ENCODE measurements at places on chromosomes 16 and 17.

- H3K4me1 ChIP-seq = no peaks in the 10 kb centered on the region
- peak overlapping the region; percentile 15 for H3K4me3 ChIP-seq
- no peaks in the 10 kb centered on the region for H3K36me3 ChIP-seq
- H3K27ac ChIP-seq = no peak overlapping the region
Measured at GRCh38 chr17:79808763-79809529, 12.1 kb upstream of the CBX8 start.

- no peaks in the 10 kb centered on the region for H3K4me1 ChIP-seq
- no peak for DNase-seq
- H3K27ac ChIP-seq = no peak overlapping the region
- no peak overlapping the region for H3K4me3 ChIP-seq
- no peaks in the 10 kb centered on the region for H3K36me3 ChIP-seq
Measured at GRCh38 chr16:15835136-15835878, 21.5 kb downstream of the MYH11 start.

- no peaks in the 10 kb centered on the region for H3K27me3 ChIP-seq
- H3K4me1 ChIP-seq = peaks cover 4% of the 10 kb centered on the region
- peaks cover 47% of the 10 kb centered on the region for H3K36me3 ChIP-seq
Measured at GRCh38 chr17:37088913-37089312, 140.2 kb downstream of the AATF start.

GRCh38 chr17:80393961-80394360 lies 21.0 kb upstream of the ENDOV start:
- peaks cover 40% of the 10 kb centered on the region for H3K36me3 ChIP-seq
- H3K27ac ChIP-seq = no peak overlapping the region
- no peaks in the 10 kb centered on the region for H3K4me1 ChIP-seq
- no peaks in the 10 kb centered on the region for H3K27me3 ChIP-seq

DNA sequence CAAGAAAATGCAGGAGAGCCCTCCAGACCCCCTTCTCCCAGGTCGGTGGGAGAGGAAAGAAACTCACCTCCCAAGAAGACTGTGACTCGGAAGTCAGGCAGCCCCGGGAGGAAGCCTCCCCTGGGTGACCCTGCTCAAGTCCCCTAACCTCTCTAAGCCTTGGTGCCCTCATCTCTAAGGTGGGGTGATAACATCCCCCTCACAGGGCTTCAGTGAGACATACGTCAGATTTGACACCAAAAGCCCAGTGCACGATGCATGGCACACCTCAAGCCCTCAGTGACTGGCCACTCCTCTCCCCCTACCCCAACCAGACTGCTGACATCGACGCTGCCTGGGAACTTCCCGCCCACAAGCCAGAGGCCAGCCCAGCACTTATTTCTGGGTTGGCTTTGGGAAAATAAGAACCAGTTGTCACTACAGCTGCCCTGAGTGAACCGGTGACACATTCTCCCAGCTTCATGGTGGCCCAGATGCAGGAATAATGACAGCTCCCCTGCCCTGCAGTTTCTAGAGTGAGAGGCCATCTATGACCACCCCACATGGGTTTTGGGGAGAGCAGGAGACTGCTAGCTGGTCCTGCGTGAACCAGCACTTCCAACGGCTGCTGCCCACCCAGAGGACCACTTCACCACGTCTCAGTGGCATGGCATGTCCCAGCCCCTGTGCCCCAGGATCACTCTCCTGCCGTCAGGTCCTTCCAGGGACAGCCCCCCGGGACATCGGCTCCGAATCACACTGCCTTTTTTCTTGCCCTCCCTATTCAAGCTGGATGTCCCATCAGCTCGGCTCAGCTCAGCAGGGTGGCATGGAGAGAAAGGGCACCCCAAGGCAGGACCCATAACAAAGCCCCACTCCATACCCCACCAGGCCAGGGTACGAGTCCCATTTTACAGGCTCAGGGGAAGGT lies 9.5 kb downstream of the KNOP1 start:
- no peak for DNase-seq
- no peaks in the 10 kb centered on the region for H3K27me3 ChIP-seq
- H3K4me1 ChIP-seq = peaks cover 2% of the 10 kb centered on the region
- H3K36me3 ChIP-seq = peaks cover 92% of the 10 kb centered on the region
- H3K4me3 ChIP-seq = peak overlapping the region; percentile 49
- no peak overlapping the region for H3K27ac ChIP-seq

DNA sequence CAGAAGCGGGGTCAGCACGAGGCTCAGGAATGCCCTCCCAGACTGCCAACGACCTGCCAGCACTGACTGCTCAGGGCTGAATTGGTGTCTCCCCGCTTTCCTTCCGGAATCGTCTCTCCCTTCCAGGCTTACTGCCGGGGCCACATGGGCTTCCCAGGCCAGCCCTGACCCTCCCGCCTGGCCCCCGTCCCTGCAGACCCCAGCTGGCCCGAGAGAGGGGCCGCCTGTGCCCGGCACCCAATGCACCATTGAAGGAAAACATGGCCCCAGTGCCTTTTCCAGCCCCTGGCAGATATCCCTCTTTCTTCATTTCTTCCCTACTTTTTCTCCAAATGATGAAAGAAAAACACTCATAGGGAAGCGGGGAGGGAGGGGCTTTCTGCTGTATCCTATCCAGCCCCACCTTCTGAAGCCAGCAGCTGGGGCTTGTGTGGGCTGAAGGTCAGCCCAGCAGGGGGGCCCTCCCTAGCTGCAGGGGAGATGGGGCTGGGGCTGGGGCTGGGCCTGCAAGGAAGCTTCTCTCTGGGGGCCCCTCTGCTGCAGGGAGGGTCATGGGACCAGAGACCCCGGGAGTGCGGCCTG lies 25.9 kb downstream of the ZNF469 start:
- no peak for DNase-seq
- no peaks in the 10 kb centered on the region for H3K27me3 ChIP-seq
- H3K4me3 ChIP-seq = no peak overlapping the region

DNA sequence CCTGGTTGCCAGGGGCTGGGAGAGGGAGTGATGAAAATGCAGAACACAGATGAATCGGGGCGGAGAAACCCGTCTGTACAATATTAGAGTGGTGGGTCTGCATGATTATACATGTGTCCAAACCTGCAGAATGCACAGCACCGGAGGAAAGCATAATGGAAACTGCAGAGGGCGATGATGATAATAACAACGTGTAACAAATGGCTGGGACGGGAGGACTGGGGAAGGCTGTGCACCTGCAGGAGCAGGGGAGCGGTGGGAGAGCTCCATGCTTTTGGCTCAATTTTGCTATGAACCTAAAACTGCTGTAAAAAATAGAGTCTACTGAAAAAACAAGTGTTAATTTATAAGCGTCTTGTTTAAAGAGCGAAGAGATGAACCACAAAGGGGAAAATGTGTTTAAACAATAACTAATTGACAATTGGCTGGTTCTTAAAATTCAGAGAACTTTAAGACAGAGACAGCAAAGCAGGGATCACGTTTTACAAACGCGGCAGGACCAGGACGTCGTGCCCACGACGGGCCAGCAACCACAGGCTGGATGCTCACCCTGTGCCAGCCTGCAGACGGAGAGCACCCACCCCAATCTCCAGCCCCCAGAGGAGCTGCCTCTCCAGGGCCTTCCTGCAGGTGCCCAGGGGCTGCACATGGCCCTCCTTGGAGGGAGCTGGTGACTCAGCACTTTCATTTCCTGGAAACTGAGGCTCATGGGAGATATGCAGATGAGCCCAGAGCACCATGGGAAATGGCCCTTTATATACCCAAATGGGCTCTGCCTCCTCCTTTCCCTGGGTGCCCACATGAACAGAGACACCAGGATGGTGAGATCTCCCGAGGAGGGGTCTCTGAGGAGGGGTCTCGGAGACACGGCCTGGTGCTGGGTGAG lies at the start of gene TEX19:
Gene TEX19, plus strand, starts transcription at position 783 of the 886 bp plus-strand sequence. CDS start 2,904 bp downstream, outside the sequence.
- H3K27me3 ChIP-seq = no peaks in the 10 kb centered on the region
- H3K4me1 ChIP-seq = peaks cover 2% of the 10 kb centered on the region
- H3K4me3 ChIP-seq = no peak within 1 kb of the TSS
- no peaks in the 10 kb centered on the region for H3K36me3 ChIP-seq
- peak; percentile 62 for DNase-seq
- no peak within 1 kb of the TSS for H3K27ac ChIP-seq

DNA sequence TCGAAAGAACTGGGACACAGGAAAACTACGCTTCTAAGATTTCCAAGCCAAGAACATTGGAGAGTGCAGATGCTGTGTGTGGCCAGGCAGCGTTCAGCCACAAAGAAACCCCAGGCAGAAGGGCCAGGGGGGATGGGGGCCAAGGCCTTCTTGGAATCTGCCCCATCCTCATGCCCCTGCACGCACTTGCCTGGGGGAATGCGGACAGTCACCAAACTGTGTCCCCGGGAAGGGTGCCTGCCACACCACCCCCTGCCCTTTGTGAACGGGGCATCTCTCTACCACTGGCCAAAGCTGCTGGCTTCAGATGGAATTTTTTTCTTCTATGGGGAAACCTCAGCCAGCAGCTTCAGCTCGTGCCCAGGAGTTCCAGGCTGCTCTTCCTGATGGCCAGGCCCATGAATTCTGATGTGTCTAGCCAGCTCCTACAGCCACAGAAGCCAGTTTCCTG lies 32.0 kb upstream of the DNAH17 start:
- H3K4me1 ChIP-seq = no peaks in the 10 kb centered on the region
- H3K36me3 ChIP-seq = no peaks in the 10 kb centered on the region
- no peaks in the 10 kb centered on the region for H3K27me3 ChIP-seq

DNA sequence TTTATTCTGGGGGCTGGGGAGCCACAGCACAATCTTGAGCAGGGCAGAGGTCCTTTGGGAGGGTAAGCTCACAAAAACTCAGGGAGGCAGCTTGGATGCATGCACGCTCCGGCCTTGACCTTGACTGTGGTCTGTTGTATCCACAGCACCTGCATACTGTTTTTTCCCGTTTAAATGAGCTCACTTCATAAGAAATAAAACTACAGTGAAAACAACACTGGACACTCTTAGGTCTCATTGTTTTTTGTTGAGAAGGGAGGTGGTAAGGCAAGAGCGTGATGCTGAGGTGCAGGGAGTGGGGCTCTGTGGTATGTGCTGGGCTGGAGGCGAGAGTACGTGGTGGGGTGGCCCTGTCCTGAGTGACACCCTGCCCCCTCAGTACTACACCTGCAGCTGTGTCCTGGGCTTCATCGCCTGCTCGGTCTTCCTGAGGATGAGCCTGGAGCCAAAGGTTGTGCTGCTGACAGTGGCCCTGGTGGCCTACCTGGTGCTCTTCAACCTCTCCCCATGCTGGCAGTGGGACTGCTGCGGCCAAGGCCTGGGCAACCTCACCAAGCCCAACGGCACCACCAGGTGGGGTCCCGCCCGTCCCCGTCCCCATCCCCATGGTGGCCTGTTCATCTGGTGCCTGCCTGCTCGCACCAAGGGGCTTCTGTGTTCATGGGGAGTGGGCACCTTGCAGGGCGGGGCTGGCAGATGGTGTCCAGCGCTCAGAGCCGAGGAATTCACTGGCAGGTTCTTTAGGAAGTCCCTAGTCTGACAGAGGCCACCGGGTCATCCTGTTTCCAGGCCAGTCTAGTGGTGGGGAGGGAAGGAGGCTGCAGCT lies 44.2 kb downstream of the ADCY7 start:
- no peaks in the 10 kb centered on the region for H3K4me1 ChIP-seq
- H3K27ac ChIP-seq = no peak overlapping the region
- peaks cover 26% of the 10 kb centered on the region for H3K36me3 ChIP-seq
- H3K27me3 ChIP-seq = no peaks in the 10 kb centered on the region
- DNase-seq = peak; percentile 41

- peak; percentile 9 for DNase-seq
- no peak overlapping the region for H3K27ac ChIP-seq
- no peaks in the 10 kb centered on the region for H3K27me3 ChIP-seq
- no peak overlapping the region for H3K4me3 ChIP-seq
- H3K36me3 ChIP-seq = peaks cover 67% of the 10 kb centered on the region
Measured at GRCh38 chr16:84497418-84498222, 6.8 kb downstream of the MEAK7 start.

DNA sequence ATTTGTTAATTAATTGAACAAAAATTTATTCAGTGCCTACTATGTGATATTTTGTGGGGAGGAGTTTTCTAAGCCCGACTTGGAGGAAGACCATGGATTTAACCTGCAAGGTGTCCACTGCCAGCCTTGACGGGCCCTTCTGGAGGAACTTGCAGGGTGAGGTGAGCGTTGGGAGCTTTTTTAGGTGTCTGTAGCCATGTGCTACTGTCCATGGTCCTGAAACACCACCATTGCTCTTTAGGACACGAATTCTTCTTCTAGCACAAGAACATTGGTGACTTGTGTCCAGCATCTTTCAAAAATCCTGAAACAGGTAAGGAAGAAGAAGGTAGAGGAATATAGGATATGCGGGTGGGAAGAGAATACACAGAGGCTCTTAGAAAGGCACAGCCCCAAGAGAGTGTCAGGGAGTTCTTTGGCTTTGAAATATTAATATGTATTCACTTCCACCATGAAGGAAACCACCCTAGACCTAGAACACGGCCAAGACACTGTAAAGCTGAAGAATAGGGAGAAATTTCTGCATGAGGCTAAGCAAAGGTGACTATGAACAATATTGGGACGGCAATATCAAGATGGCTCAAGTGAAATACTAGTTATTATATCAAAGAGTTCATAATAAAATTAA lies 27.9 kb upstream of the OR4D1 start:
- no peaks in the 10 kb centered on the region for H3K36me3 ChIP-seq
- no peak overlapping the region for H3K27ac ChIP-seq
- DNase-seq = peak; percentile 78
- H3K27me3 ChIP-seq = no peaks in the 10 kb centered on the region
- H3K4me3 ChIP-seq = no peak overlapping the region

DNA sequence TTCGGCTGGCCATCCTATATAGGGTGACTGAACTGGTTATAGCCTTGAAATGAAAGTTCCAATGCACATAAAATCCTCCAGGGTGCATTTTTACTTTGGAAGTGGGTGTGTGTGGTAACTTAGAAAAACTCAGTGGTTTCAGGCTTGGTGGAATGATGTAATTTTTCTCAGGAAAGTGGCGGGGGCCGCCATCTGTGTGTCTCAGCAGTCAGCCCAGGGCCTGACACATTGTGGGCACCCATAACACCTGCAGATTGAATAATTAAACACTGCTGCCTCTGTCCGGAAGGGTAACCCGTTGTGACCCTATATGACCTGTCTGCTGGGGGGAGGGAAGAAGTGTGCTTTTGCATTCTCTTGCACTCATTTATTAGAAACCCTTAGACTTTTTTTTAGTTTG lies 2.2 kb upstream of the PDP2 start:
- no peaks in the 10 kb centered on the region for H3K27me3 ChIP-seq
- no peak overlapping the region for H3K4me3 ChIP-seq
- H3K27ac ChIP-seq = no peak overlapping the region
- no peaks in the 10 kb centered on the region for H3K4me1 ChIP-seq
- DNase-seq = no peak
- H3K36me3 ChIP-seq = no peaks in the 10 kb centered on the region

DNA sequence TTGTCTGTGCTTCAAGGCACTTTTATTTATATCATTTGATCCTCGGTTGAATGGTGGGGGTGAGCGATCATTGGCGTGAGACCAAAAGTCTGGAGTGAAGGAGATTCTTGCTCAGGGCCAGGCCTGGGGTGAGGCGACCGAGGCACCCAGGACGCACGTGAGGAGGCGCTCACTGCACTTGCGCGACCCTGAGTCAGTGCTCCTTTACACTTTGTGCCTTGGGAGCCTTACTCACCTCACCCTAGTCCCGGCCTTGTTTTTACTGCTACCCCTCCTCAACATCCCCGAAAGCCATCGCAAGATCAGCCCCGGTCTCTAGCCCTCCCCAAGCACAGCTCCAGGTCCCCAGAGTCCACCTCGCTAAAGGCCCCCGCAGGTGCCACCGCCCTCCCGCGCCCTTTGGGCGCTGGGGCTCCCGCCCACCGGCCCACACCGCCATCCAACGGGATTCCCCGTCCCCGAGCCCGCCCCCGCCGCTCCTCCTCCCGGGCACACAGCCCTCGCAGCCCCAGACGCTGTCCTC lies 496 bp downstream of the EZH1 start:
- peaks cover 2% of the 10 kb centered on the region for H3K4me1 ChIP-seq
- H3K27me3 ChIP-seq = peaks cover 2% of the 10 kb centered on the region
- peak overlapping the region; percentile 91 for H3K4me3 ChIP-seq

GRCh38 chr17:72039490-72039889 lies 81.3 kb upstream of the SOX9 start:
- H3K27ac ChIP-seq = no peak overlapping the region
- no peak overlapping the region for H3K4me3 ChIP-seq
- no peak for DNase-seq
- H3K4me1 ChIP-seq = no peaks in the 10 kb centered on the region

Measured in H9 (cell line).